Hepatic stellate cell (primary cell): ENCODE measurements at places on chromosomes 2 and 18.

DNA sequence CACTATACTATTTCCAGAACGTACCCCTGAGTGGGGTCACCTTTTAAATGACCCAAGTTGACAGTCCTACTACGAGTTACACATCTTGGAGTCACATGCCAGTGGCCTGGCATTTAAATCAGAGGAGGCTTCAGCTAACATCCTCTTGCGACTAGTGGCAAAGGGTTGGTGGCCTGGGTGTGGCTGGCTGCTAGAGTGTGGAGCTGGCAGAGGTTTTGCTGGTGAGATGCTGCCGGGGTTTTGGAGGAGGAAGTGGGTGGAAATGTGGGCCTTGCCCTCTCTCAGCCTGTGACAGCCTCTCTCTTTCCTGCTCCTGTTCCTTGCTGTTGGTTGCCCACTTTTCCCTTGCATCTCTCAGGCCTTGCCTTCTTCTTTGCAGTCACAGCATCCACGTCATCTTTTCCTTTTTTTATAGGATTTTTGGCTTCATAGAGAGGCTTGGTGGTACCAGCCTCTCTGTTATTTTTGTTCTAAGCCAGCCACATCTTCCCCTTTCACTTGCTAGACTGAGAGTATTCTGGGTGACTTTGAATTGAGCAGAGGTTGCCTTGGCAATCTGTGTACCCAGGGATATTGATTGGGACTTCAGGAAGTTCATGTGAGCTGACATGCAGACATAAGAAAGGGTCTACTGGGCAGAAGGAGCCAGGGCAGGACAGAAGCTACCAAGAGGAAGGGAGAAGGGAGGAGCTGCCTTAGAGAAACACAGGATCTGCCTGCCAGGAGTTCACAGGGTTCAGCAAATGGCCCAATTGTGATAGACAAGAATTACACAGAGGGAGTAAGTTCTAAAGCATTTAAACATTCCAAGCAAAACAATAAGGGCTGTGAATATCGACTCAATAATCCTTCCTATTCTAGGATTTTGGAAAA is 55.4 kb downstream of the CDC42EP3 start:
- no peak for DNase-seq

DNA sequence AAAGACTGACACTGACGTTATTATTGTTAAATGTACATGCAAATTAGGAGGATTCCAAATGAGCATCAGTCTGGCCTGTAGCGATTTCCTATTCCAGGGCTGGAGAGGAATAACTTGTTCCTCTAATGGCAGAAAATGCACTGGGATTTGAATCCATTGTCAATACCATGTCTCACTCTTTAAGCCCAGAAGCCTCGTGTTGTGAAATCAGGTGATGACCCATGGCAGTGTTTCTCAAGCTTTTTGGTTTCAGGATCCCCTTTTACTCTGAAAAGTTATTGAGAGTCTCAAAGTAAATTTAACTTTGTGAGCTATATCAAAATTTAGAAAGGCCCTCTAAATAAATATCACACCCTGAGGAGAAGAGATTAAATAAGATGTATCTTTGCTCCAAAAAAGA is 279.2 kb downstream of the GALR1 start:
- DNase-seq, result no peak

DNA sequence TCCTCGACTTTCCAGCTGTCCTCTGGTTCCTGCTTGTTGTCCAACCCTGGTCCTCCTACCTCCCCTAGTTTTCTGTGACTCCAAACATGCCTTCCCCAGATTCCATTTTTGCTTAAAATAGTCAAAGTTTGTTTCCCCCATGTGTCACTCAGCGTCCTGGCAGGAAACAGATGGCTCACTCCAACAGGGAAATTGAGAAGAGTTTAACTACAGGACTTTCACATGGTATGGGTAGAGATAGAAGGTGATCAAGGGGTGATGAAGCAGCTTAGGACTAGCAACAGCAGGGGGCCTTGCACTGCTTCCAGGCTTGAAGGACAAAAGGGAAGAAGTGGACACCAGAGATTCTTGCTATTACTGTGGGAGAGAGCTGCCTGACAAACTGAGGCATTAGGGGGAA is 6.1 kb upstream of the CUL3 start:
- no peak for DNase-seq

DNA sequence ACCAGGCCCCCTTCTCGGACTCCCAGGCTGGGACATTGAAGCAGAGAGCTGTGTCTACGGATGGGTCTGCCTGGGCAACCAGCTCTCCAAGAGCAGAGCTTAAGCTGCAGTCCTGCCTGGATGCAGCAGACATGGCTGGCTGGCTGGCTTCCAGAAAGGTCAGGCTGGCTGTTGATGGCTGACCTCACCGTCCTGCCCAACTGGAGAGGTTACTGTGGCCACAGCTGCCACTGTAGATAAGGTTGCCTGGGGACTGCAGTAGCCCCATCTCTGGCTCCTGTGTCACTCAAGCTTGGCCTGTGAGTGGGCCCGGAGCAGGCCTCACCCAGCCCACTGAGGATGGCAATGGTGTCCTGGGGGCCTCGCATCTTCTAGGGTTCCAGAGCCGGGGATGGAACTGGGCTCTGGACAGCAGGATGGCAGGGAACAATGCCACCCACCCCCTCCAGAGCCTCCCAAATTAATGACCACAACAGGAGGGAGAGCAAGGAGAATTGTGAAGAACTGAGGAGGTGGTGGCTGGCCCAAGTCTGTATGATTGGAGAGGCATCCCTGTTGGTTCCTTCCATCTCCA is 37.0 kb upstream of the FOSL2 start:
- peak; percentile 51 for DNase-seq

DNA sequence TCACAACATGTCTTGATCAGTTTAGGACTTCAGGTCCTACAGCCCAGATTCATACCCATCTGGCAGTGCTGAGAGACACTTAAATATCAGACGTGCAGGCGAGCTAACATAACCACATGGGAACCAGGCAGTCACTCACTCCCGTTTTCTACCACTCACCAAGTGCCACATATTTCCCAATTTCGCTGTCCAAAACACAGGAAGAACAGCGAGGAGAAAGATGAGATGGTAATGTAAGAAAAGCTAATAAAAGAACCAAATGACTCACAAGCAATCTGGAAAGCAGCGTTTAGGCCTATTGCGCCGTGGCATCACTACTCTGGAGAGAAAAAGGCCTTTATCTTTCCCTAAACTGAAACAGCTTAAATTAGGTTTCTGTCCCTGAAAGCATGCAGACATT is 647.8 kb upstream of the SLC39A10 start:
- DNase-seq, result no peak

DNA sequence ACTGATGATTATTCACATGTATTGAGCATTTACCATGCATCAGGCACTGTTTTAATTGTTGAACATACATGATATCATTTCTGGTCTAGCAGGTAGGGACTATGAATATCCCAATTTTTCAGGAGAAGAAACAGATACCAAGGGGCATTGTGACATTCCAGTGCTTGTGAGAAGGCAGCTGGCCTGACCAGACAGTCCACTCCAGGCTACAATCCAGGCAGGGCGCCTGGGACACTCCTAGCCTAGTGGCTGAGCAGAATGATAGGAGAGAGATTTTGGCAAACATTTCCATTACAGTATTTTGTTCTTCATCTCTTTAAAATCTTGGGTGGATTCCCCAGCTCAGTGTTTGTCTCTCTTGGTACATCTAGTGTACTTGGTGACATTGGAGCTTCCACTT is 24.9 kb downstream of the ZNF892 start:
- no peak for DNase-seq

DNA sequence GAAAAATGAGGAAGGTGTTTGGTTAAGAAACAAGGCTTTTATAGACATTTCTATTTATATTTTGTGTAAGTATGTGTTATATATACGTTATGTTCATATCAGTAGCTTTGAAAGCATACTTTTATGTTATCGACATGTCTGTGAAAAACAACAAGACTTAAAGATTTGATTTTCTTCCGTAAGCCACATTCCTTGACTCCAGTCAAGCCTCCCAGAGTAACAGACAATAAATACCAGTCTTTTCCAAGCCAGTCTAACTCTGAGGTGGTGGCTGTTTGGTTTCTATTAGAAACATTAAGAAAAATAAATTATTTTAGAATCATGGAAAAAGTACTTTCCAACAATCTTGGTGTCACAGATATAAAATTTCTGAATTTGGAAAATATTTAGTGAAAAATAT is 16.3 kb upstream of the ITGAV start:
- DNase-seq, result no peak

DNA sequence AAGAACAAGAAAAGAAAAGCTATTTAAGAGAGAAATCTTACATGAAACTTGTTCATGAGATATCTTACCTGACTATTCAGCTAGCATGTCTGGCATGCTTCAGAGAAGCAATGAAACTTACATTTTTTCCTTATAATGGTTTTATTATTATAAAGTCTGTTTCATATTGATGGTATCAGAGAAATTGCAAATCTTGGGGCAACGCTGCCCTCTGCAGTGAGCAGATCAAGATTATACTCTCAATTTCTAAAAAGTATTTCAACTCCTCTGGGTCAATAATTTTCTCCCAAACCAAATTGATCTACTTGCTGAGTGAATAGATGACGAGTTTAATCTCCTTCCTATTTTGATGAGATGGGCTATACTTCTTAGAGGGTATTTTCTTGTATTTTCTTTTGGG is 235.6 kb downstream of the NUP35 start:
- no peak for DNase-seq

GRCh38 chr2:240966457-240966905 is 31.9 kb upstream of the SNED1 start:
- DNase-seq, result no peak

DNA sequence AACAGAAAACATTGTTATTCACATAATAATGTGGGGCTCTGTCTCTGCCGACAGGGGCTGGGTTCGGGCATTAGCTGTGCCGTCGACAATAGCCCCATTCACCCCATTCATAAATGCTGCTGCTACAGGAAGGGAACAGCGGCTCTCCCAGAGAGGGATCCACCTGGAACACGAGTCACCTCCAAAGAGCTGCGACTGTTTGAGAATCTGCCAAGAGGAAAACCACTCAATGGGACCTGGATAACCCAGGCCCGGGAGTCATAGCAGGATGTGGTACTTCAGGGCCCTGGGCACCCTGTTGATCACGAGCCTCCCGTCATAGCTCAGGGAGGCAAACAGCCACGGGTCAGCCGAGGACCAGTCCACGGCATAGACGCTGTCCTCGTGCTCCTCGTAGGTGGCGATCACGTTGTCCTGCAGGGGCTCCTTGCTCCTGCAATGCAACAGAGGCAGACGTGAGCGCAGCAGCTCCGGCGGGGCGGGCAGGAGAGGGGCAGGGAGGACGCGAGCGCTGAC is 188.5 kb downstream of the EIPR1 start:
- no peak for DNase-seq

DNA sequence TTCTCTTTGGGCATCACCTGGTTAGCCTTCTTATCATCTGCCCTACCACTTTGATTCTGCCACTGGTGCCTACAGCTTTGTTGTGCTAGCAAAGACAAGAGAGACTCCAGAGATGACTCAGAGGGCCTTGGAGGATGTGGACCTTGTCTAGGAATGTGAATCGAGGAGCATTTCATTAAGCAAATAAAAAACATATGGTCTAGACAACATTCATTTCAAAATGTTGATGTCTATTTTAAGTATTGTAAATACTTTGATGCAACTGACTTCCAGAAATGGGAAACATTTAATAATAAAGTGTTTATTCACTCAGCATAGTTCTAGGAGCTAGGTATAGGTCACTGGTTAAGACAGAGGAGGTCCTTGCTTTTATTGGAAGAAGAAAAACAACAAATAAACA is 195.5 kb downstream of the CDCA7 start:
- no peak for DNase-seq

DNA sequence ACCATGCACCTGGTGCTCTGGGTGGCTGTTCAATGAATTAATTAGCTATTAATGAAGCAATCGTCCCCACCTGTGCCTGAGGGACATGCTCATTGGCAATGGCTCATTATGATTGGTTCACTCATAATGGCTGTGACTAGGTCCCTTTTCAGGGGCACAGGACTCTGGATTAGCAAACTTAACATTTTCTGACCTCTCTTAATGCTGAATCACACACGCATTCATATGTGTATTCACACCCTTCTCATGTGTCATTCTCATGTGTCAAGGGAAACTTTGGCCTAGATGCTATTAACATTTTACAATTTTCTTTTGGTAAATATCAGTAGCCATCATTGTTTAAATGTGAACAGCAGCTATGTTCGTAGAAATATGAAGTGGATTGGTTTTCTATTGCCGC is 98.9 kb upstream of the PMAIP1 start:
- no peak for DNase-seq

GRCh38 chr2:213171147-213171546 is 19.7 kb upstream of the IKZF2 start:
- no peak for DNase-seq

DNA sequence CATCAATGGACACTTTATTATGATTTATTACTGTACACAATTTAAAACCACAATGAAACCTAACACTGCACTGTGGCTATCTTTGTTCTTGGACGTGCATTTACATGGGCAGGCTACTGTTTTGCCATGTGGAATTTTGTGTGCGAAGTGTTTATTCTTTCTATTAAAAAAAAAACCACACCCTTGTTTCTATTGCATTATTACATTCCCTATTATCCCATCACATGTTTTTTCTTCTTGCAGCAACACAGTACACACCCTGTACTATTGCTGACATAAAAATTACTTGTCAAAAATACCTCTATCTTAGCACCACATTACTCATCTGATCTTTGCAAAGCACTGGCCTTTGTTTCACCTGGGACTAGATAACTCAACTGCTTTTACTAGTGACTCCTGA is 1.5 kb downstream of the RNF152 start:
- no peak for DNase-seq

DNA sequence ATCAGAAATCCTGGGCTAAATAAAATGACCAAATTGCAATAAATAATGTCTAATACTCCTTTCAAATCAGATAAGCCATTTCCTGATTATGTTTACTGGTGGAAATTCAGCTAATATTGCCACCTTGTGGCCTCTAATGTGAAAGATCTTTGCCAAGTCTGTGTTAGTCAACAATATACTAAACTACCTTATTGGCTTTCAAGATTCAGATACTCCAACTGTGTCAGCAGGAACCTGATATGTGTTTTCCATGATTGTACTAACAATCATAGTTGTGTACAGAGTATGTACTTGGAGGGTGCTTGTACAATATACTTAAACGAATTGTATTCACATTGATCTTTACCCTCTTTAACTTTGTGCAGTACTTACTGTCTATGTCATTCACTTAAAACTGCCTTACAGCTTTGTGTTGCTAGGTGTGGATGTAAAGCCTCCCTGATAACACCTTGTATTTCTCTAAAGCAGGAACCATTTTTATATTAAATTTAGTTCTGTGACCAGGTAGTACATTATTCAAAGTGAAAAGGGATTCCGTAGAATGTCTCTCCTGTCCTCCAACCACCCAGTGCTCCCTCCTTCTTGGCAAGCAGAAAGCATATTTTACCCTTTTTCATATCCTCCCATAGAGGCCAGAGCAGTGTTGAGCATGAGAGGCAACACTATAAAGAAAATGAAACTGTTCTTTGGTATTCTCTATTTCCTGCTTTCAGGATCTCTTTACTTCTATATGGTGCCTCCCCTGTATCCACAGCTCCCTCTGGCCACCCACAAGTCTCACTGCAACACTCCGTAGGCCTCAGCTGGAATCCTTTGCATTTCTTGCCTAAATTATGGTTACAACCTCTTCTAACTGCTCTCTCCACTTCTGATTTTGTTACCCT is 75.2 kb upstream of the C2orf15 start:
- peak; percentile 24 for DNase-seq
